Activated CD4-positive, alpha-beta memory T cell treated with anti-CD3 and anti-CD28 coated beads for 36 hours (primary cell): ENCODE measurements at places on chromosomes 2 and 18. TPM values are rescaled to one million over a fixed set of nuclear protein-coding genes. Genes with fewer than 3 reads are reported as not detected.

DNA sequence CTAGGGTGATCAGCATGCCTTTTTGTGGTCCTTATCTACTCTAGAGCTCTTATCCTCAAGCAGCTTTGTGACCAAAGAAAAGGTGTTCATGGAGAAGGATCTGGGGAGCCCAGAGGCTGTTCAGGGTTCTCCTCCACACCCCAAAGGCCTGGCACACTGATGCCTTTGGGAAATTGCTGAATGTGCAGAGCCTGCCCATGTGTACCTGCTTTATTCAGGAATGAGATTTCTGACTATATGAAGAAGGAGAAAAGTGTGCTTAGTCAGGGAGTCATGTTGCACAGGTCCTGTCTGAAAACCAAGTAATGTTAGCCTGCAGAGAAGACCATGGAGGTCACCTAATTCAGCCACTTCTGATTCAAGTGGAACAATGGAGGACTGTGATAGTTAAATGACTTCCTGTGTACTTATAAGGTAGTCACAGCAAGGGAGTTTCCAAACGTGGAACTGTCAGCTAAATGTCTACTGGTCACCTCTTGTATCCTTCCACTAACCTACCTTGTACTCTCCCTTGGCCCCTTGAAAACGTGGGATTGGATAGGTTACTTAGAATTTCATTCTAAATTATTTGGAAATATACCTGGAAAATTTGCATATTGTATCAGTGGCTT, 81.3 kb downstream of the LIMS1 start:
- no peak for DNase-seq

The DES gene
- not detected for total RNA-seq

The SPAG16 gene
- total RNA-seq: 10.4 TPM

DNA sequence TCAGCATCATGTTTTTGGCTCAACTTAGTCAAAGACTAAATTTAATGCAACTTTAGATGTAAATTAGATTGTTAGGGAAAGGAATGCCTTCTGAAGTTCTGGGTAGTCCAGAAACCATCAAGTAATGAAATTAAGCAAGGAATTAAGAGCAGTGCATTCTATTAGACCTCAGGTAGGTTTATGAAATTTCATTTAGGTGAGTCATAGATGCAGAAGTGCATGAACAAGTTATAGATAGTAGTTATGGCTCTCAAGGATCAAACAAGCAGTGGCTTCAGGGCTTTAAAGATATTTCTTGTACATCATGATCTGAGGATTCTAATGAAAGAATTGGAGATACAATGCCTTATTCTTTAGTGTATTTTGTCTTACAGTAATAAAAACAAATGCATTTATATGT, 25.4 kb upstream of the SPOPL start:
- DNase-seq: no peak

The REG3A gene
- total RNA-seq: not detected
